ENCODE measurements at places on chromosomes 7 and 10.
A peak's percentile ranks its signal among the peaks of the same experiment; 100 is the strongest.

- DNase-seq: no peak
- no peaks in the 10 kb centered on the region for H3K4me1 ChIP-seq
- H3K36me3 ChIP-seq: no peaks in the 10 kb centered on the region
- no peak overlapping the region for H3K27ac ChIP-seq
- H3K27me3 ChIP-seq: no peaks in the 10 kb centered on the region
- no peak overlapping the region for H3K4me3 ChIP-seq
These were observed 412.5 kb upstream of the SEMA3C start for GRCh38 chr7:81331061-81332018.

- DNase-seq: no peak
- H3K27me3 ChIP-seq: no peaks in the 10 kb centered on the region
- H3K4me1 ChIP-seq: peaks cover 16% of the 10 kb centered on the region
These were observed 35.9 kb upstream of the ANK3 start for GRCh38 chr10:60425392-60426110.

DNA sequence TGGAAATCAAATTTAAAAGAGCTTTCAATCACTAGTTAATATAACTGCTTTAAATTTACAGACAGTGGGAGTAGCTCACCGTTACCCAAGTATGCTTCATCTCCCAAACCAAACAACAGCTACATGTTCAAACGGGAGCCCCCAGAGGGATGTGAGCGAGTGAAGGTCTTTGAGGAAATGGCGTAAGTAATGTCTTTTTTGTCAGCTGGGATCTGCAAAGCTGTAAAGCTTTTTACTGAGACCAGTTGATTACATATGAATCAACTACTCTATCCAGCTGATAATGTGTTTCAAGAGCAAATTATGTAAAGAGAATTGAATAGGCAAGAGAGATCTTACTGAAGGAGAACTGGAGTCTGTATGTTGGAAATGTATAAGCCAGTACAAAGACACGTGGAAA lies 116.2 kb downstream of the GLCCI1 start:
- DNase-seq: no peak
- peaks cover 17% of the 10 kb centered on the region for H3K36me3 ChIP-seq
- no peak overlapping the region for H3K4me3 ChIP-seq
- H3K4me1 ChIP-seq: no peaks in the 10 kb centered on the region
- H3K27me3 ChIP-seq: no peaks in the 10 kb centered on the region

GRCh38 chr10:103555712-103556111 lies 62.2 kb downstream of the NEURL1 start:
- H3K27me3 ChIP-seq: peaks cover 13% of the 10 kb centered on the region
- peaks cover 7% of the 10 kb centered on the region for H3K4me1 ChIP-seq
- H3K4me3 ChIP-seq: peak overlapping the region; percentile 39
- no peak for DNase-seq
- no peak overlapping the region for H3K27ac ChIP-seq
- no peaks in the 10 kb centered on the region for H3K36me3 ChIP-seq
